Astrocyte of the spinal cord (primary cell): ENCODE measurements at places on chromosomes 2 and 18.

- no peak for DNase-seq
These were observed 493.1 kb downstream of the XIRP2 start for GRCh38 chr2:167381349-167381748.

GRCh38 chr2:127626175-127626574, 19.8 kb upstream of the GPR17 start:
- no peak for DNase-seq

DNA sequence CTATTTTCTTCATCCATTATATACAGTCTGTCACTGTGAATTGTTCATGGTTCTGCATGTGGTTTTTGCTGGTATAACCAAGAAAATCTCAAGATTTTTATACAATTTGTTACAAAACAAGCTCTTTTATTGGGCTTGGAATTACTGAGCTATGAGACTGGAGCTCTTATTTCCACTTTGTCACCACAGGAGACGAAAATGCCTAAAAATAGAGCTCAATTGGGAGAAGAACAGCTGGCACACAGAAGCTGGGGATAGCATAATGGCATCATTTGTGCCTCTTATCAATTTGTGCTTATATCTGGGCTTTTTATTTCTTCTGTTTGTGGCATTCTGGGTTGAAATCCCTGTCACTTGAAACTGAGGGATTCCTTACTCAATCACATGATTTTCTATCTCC, 219.1 kb downstream of the CALCRL start:
- no peak for DNase-seq

- peak; percentile 17 for DNase-seq
These were observed 100.8 kb downstream of the GALNT1 start for GRCh38 chr18:35682281-35682867.

DNA sequence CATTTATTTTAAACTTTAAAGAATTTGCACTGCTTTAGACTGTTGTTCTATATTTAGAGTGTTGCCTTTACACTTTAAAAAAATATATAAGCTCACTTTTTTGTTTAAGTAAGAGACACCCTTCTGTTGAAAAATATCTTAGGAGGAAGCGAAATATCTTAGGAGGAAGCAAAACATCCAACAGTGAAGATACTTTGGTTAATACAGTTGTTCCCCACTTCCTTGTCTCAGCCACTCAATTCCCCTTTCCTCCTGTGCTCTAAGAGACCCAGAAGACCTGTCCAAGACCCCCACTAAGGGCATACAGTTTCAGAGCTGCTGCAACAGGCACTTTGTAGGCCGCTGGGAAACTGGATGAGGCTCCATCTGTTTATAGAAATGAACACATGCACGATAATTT, 5.7 kb downstream of the SERPINB8 start:
- DNase-seq = no peak

DNA sequence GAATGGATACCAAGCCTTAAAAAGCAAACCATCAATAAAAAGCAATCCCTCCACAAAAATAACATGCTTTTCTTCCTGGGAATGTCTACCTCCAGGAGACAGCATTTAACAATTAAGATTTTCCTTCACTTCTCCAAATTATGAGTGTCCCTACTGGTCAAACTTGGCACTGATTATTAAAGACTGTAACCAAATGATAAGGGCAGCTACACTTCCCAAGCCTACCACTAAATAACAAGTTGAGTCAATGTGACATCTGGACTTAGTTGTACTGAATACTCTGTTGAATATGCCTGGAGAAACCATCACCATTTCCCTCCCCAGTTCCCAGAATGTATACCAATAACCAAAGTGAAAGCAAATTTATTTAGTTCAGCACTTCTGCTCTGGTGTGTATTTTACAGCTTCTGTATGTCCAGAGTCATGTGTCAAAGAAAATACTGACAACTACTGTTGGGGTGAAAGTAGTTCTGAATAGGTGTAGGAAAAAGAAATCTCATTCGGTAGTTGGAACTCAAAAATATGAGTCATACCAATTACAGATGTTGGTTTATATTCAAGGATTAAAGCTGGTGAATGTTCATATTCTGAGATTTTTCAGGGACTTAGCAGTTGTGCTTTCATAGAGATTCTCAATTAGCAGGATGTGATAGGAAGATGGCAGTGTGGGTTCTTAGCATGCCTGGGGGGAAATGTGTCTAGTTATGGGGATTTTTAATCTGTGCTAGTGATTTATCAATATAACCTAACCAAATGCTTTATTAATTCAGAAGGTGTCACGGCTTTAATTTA, 1291.6 kb upstream of the GYPC start:
- DNase-seq = no peak

DNA sequence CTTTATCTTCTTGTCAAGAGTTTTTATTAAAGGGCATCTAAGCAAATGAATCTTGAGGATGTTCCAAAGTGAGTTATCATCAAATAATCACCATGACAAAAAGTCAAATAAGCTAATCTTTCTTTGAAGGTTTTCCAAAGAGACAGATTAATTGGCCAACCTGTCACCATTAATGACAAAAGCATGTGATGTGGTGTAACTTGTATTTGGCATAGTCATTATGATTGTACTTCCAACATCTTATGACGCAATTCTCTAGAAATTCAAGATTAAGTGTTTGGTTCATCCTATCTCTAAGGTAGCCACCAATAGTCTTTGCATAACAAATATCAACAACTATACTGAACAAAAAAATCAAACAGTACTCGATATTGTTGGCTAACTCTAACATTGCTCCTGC, 28.6 kb downstream of the RBMS1 start:
- DNase-seq = no peak

GRCh38 chr18:24878289-24878688, 417.9 kb downstream of the HRH4 start:
- DNase-seq = peak; percentile 58

- DNase-seq = peak; percentile 96
These were observed 27.2 kb upstream of the EML4 start for GRCh38 chr2:42141687-42142546.

DNA sequence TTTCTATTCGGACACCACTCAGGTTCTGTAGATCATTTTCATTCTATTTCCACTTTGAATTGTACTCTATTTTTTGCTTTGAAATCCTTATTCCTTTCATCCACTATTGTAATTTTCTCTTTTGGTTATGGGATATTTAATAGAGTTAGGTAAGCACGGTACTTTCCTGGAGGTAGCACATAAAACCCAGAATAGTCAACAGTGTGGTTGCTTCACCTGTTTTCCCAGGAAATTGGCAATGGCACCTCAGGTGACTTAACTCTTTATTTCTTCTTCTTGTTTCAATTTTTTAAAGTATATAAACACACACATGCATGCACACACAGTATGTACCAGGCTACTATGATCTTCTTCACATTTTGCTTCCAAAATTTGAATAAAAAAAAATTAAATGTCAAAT, 682.0 kb upstream of the TMEFF2 start:
- no peak for DNase-seq

GRCh38 chr2:203535784-203536585, 884 bp upstream of the RAPH1 start:
- DNase-seq = peak; percentile 65

- DNase-seq = no peak
These were observed 141.5 kb downstream of the AQP4 start for GRCh38 chr18:26723981-26724380.

DNA sequence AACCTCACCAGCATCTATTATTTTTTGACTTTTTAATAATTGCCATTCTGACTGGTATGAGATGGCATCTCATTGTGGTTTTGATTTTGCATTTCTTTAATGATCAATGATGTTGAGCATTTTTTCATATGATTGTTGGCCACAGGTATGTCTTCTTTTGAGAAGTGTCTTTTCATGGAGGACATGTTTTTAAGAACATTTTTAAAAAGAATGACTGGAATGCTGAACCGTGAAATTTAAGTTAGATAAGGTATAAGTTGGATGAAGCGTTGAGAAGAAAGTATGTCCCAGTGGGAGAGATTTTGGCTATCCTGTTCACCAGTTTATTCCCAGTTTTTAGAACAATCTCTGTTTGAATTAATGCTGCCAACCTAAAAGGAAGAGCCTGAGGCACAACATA, 365.9 kb downstream of the CELF4 start:
- DNase-seq = peak; percentile 23

GRCh38 chr2:42049221-42050009, 1.6 kb downstream of the PKDCC start:
- DNase-seq = no peak

DNA sequence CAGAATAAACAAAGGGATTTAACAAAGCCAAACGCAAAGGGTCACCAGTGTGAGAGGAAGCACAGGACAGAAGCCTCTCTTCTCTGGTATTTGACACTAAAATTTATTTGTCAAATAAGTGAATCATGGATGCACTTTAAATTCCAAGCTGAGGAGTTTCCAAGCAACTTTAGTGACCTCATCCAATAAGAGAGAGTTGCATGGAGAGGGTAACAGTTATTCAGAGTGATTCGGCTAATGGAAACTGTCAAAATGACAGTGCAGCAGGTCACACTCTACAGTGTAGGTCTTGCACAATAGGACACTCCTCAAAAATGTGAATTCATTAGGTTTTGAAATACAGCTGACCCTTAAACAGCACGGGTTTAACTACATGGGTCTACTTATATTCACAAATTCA, 103.9 kb upstream of the ACVR1C start:
- DNase-seq = no peak

GRCh38 chr2:79638954-79639353, 126.1 kb downstream of the CTNNA2 start:
- DNase-seq = no peak

- no peak for DNase-seq
These were observed 272.4 kb upstream of the THSD7B start for GRCh38 chr2:136492901-136493300.

- no peak for DNase-seq
These were observed 22.1 kb downstream of the IKZF2 start for GRCh38 chr2:213129311-213129710.

- no peak for DNase-seq
These were observed 243.8 kb downstream of the FAM210A start for GRCh38 chr18:13482618-13482945.

GRCh38 chr2:19225126-19225525, 133.3 kb downstream of the OSR1 start:
- DNase-seq = no peak

DNA sequence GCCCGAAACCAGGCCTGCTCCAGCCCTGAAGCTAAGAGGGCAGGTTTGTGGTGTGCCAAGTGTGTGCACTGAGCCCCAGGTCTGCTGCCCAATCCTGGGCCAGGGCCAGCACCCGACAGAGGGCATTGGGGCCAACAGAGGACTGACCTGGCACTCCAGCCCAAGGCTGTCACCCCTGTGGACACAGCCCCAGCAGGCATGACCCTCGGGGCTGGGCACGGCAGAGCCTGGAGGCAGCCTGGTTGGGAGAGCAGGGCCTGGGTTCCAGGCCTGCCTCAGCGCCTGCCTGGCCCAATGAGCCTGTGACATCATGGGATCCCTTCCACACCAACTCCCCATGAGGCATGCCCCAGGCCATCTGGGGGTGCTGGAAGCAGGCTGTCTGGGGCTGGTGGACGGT, 10.8 kb upstream of the SNED1 start:
- DNase-seq = no peak

GRCh38 chr2:120892967-120893667, 157.4 kb downstream of the GLI2 start:
- DNase-seq = peak; percentile 62

GRCh38 chr2:222364285-222364895, 60.0 kb upstream of the SGPP2 start:
- DNase-seq = peak; percentile 42

DNA sequence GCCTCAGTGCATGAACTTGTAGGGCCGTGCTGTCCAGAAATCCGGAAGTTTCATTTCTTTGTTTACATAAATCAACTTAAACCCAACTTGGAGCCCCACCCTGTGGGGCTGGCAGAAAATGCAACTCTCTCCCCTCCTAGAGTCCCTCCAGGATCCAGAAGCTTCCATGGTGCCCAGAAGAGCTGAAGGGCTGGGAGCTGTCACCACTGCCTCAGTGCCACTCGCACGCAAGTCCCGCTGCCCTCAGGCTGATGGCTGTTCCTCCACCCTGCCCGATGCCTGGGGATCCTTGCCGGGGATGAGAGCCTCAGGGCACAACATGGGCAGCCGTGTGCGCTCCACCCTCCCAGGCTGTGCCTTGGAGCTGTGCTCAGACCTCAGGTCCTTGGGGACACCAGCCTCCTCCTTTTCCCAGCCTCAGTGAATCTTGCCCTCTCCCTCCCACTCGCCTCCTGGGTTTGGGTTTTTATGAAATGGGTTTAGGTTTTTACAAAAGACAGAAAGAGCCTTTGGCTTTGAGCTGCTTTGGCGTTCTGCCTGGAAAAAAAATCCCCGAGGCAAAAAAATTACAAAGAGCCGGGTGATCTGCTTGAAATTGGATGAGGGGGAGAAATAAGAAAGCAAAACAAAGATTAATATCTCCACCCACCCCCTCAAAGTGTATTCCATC, 155.2 kb downstream of the TWIST2 start:
- DNase-seq = peak; percentile 19

DNA sequence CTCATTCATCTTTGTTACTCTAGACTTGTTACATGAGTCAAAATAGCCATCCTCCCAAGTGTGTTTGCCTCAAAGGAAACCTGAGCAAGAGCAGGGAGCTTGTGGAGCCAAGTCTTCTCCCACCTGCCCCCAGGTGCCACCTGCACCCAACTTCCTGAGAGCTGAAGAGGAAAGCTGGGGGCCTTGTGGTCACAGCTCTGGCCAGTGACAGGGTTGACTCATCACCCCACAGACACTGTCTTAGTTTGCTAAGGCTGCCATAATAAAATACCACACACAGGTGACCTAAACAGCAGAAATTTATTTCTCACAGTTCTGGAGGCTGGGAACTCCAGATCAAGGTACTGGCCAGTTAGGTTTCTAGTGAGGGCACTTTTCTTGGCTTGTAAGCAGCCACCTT, 99.6 kb downstream of the TPGS2 start:
- no peak for DNase-seq

GRCh38 chr18:58015065-58015780, 28.8 kb upstream of the NEDD4L start:
- no peak for DNase-seq

DNA sequence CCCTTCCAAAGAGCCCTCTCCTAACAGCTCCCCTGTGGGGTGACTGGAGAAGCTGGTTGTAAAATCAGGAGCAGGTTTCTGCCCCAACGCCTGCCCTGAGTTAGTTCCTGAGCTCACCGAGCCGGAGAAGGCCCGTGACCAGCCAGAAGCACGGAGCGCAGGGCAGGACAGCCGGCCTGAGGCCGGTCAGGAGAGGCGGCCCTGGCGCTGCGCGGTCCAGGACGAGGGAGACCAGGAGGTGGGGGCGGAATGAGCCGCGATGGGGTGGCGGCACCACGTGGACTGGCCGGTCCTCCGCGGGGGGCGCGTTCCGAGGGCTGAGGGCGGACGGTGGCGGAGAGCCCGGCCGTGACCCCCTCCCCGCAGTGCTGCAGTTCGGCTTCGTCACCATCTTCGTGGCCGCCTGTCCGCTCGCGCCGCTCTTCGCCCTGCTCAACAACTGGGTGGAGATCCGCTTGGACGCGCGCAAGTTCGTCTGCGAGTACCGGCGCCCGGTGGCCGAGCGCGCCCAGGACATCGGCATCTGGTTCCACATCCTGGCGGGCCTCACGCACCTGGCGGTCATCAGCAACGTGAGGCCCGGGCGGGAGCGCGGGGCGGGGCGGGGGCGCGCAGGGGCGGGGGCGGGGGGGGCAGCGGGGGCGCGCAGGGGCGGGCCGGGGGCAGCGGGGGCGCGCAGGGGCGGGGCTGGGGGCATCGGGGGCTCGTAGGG, 29.0 kb downstream of the ANO7 start:
- DNase-seq = peak; percentile 68

GRCh38 chr2:6538607-6539006, 327.1 kb downstream of the CMPK2 start:
- no peak for DNase-seq

GRCh38 chr2:85589982-85590791, 5.4 kb upstream of the RNF181 start:
- peak; percentile 98 for DNase-seq
